ENCODE measurements at places on chromosomes 11 and 22. TPM values are rescaled to one million over a fixed set of nuclear protein-coding genes. Genes with fewer than 3 reads are reported as not detected.
A peak's percentile ranks its signal among the peaks of the same experiment; 100 is the strongest.

MMP13 gene
- not detected for total RNA-seq

DNA sequence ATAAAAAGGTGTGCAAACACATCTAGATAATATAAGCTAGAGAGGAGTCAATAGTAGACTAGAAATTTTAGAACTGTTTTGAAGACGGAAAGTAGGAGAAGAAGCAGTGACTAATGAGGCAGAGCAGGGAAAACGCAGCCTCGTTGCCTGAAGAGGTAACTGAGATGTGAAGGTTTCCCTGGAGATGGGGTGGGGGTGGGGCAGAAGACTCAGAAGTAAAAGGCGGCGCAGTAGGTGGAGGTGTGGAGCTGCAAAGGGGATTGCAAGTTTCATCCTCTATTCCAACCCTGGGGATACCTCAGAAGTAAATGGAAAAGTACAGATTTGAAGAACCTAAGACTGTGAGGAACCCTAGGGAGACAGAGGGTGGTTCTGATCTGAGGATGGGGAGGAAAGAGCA lies 109.5 kb downstream of the TMPRSS5 start:
- DNase-seq, result no peak

GRCh38 chr11:1472180-1473005 lies 14.2 kb downstream of the MOB2 start:
- DNase-seq, result no peak

TIMP3 gene
- 116 TPM for total RNA-seq

GRCh38 chr11:131767421-131767820 lies 397.0 kb downstream of the NTM start:
- DNase-seq, result no peak

- DNase-seq, result no peak
Observed at GRCh38 chr11:64289002-64289564, 2.0 kb upstream of the KCNK4 start.

- DNase-seq, result peak; percentile 90
Observed at GRCh38 chr11:46361283-46362155, 14.3 kb downstream of the DGKZ start.

- DNase-seq, result no peak
Observed at GRCh38 chr11:12196308-12196707, 85.9 kb downstream of the MICAL2 start.

- no peak for DNase-seq
Observed at GRCh38 chr11:30143098-30143705, 87.6 kb upstream of the FSHB start.

- no peak for DNase-seq
Observed at GRCh38 chr11:64059339-64060140, 23.8 kb downstream of the FLRT1 start.

SLC29A2 gene
- total RNA-seq, result 8.8 TPM

DNA sequence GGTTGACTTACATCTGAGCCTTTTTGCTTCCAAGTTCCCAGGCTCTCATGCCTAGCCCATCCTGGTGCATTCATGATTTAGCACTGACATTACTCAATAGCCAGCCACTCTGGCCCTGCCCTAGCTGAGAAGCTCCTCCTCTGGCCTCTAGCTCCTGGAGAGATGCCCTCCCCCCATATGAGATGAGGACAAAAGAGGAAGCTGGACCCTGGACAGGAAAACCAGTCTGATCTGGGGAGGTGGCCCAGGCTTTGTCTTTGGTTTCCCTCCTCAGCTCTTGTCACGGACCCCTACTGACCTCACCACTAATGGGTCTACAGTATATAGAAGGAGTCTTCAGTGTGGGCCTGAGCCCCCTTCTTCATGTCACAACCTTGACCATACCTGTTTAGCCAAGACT lies 3.0 kb downstream of the RHOG start:
- DNase-seq, result peak; percentile 83

DNA sequence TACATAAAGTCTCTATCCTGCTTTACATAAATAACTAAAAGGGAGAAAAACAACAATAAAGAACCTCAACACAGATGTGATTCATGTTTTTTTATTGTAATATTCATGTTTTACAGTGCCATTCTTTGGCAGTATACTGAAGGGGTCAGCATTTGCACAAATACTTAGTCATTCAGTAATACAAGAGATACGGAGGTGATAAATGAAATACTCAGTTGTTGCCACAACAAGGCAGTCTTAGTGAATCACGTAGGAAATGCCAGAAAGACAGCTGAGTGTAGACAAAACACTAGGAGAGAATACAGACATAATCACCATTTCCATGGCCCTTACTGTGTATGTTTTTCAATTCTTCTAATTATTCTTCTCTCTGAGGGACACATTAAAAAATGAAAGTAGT lies 910.4 kb downstream of the METTL15 start:
- DNase-seq, result no peak

- DNase-seq, result no peak
Observed at GRCh38 chr11:129041611-129042018, 98.9 kb upstream of the TP53AIP1 start.

- DNase-seq, result no peak
Observed at GRCh38 chr11:99968336-99968735, 718.8 kb upstream of the ARHGAP42 start.

GRCh38 chr11:20363149-20363499 lies 390 bp upstream of the HTATIP2 start:
- DNase-seq, result no peak

- no peak for DNase-seq
Observed at GRCh38 chr11:20611892-20612291, 12.5 kb downstream of the SLC6A5 start.

DNA sequence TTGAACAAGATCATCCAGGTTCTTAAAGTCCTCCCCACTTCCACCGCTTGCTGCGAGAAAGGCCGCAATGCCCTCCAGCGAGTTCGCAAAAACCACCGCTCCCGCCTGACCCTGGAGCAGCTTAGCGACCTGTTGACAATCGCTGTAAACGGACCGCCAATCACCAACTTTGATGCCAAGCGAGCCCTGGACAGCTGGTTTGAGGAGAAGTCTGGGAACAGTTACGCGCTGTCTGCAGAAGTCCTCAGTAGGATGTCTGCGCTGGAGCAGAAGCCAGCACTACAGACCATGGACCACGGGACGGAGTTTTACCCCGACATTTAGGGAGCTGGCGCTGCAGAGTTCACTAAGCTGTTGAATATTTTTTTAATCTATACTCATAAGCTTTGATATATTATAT lies 58.3 kb downstream of the SYT13 start:
- no peak for DNase-seq

SMIM35 gene
- not detected for total RNA-seq

GRCh38 chr22:22857607-22858558 lies 29.7 kb upstream of the IGLL5 start:
- DNase-seq, result no peak

DNA sequence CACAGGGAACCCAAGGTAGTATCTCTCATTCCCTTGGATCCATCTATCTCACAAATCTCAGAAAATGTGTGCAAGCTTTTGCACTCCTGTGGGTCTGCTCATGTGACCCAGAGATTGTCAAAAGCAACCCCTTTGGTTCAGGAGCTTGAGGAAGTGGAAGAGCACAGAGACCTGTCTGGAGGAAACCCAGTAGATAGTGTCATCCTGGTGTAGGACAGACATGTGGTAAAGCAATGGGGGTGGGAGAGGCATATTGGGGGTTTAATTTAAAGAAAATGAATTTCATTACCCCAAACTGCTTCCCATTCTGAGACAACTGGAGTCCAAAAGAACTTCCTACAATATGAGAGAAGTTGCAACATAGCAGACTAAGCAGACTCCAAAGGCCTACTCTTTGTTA lies 5.8 kb upstream of the MS4A14 start:
- no peak for DNase-seq

DNA sequence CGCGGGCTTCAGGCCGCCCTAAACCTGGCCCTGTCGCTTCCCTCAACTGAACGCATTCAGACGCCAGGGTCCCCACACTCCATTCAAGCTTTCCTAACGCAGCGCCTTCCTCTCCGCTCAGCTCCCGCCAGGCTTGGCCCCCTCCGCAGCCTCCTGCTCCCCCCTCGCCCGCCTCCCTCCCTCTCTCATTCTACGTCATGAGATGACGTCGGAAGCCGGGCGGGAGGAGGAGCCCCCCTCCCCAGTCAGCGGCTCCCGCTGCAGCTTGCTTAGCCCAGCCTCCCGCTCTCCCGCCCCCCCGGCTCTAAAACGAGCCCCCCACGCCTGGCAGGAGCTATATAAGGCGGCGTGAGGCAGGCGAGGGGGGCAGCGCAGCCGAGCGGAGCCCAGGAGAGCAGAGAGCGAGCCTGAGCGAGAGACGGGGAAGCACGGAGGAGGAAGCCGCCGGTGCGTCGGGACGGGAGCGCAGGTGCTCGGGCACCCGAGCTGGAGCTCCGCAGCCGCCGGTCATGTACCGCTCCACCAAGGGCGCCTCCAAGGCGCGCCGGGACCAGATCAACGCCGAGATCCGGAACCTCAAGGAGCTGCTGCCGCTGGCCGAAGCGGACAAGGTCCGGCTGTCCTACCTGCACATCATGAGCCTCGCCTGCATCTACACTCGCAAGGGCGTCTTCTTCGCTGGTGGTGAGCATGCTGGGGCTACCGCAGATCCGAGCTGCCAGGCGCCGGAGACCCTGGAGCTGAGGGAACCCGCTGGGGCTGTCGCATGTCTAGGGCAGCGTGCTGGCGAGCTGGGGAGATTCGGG lies at the start of gene NPAS4:
TSS of gene NPAS4 (plus strand) at position 365 of the 806 bp plus-strand sequence. CDS start at position 510, 145 bp downstream.
- no peak for DNase-seq

HBG2 gene
- total RNA-seq, result 0.94 TPM

GRCh38 chr22:25762147-25762546 lies 20.2 kb downstream of the MYO18B start:
- DNase-seq, result no peak

DNA sequence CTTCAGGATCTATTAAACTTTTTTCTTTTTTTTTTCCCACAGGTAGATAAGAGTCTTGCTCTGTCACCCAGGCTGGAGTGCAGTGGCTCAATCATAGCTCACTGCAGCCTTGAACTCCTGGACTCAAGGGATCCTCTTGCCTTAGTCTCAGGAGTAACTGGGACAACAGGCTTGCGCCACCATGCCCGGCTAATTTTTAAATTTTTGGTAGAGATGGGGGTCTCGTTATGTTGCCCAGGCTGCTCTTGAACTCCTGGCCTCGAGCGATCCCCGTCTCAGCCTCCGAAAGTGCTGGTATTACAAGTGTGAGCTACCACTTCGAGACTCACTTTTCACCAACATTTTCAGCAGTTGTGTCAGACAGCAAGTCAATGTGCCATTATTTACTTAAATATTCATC lies 962 bp downstream of the SIRT3 start:
- no peak for DNase-seq

MCAT gene
- total RNA-seq, result 13.4 TPM

- peak; percentile 2 for DNase-seq
Observed at GRCh38 chr22:47602732-47603131, 840.3 kb downstream of the TBC1D22A start.

- no peak for DNase-seq
Observed at GRCh38 chr22:30129636-30130035, 49.4 kb downstream of the HORMAD2 start.

GRCh38 chr22:23752090-23752691 lies 1.3 kb upstream of the ZNF70 start:
- no peak for DNase-seq

DNA sequence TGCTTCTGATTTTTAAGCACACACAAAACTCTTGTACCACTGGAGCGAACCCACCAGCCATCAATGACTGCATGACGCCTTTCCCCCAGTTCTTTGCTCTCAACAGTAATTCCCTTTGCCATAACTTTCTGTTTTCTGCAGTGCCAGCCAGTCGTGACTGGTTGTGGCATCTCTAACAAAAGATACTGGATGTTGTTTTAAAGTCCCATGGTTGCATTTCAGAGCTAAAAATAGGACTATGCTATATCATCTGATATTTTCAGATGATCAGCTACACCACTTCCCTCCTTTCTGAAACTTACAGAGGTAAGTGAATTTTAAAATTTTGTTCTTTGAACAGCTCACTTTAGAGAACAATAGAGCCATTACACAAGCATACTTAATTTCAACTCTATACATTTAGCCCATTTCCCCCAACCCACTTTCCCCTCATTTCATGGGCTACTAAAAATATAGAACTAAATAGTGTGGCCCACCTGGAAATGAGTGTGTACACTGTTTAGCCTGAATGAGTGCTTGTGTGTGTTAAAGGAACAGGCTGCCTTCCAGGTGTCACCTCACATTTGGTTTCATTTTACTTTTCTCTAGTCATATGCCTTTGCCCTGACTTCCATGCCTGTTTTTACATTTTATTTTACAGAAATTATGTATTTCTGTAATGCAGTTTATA lies 136.9 kb upstream of the ZC3H12C start:
- no peak for DNase-seq

GRCh38 chr11:117302228-117302627 lies 11.1 kb downstream of the BACE1-AS start:
- DNase-seq, result no peak

GRCh38 chr22:28424427-28425080 lies 255.1 kb downstream of the TTC28 start:
- DNase-seq, result no peak

GRCh38 chr11:75775056-75775455 lies 6.5 kb downstream of the DGAT2 start:
- peak; percentile 44 for DNase-seq

DNA sequence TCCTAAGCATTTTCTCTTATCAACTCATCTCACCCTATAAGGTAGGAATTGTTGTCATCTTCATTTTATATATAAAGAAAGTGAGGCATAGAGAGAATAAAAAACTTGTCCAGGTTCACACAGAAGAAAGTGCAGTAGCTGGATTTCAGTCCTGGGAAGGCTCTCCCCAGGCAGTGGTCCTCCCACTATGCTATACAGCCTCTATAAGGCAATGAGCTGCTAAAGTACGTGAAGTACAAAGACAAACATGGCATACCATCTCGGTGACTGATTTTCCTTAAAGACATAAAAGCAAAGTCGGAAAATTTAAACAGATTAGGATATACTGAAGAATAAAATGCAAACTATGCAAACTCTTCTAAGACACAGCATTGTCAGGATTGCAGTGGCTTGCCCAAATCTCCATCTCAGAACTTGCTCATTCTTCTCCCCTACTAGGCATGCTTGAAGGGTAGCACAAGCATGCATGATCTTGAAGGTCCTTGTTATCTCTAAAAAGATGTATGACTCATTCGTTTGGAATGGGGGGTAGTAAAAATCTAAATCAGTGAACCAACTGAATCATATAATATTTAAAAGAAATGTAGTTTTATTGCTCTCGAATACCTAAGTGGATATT lies 97.8 kb upstream of the CSNK2A3 start:
- DNase-seq, result no peak

SERPIND1 gene
- total RNA-seq, result 0.13 TPM

- no peak for DNase-seq
Observed at GRCh38 chr11:45772449-45772774, 32.5 kb upstream of the SLC35C1 start.

CEND1 gene
- 0.65 TPM for total RNA-seq

GRCh38 chr11:10866893-10867331 lies 9.1 kb upstream of the ZBED5 start:
- no peak for DNase-seq

Measured in cardiac septum (tissue), 1 donor.